Stimulated activated CD8-positive, alpha-beta memory T cell treated with anti-CD3 and anti-CD28 coated beads, Interleukin-4, amount 100 ng/mL, for 1 hour (primary cell): ENCODE measurements at places on chromosomes 11 and 22.

DNA sequence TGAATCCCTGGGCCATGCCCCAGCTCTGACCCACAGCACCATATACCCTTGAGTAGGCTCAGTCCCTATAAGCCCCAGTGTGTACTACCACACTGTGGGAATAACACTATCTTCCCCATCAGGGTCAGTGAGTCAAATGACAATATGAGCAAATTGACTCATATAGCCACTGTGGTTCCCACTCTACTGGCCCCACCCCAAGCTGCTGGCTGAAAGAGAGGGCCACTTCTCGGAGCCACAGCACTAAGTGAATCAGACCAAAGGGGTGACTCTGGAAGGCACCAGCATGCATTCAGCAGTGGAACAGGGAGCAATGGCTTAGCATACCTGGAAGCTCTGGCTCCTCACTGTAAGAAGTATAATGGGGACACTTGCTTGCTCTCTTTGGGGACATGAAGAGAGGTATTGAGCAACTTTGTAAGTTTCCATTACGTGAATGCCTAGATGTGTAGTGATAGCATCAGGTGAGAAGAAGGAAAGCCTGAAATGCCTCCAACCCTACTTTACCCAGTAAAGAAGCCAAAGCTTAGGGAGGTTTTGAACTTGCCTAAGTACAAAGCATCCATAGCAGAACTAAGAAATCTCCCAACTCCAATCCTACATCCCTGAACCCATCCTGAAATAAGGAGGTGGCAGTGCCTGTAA, 13.5 kb downstream of the CD59 start:
- no peak for DNase-seq

GRCh38 chr11:108002476-108002875, 6.2 kb upstream of the CUL5 start:
- no peak for DNase-seq

DNA sequence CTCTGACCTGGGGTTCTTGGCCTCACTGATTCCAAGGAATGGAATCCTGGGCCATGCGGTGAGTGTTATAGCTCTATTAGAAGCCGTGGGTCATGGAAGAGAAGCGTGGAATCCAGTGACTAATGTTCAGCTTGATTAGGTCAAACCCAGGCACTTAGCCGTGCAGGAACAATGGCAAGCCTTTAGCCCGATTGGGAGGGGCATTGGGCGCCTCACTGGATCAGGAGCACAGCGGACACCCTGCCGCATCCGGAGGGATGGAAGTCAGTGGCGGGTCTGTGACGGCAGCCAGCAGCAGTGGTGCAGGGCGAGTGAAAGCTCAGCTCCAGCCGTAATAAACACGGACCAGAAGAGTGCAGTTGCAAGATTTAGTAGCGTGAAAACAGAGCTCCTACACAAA, 20.5 kb upstream of the SLC17A6 start:
- no peak for DNase-seq

DNA sequence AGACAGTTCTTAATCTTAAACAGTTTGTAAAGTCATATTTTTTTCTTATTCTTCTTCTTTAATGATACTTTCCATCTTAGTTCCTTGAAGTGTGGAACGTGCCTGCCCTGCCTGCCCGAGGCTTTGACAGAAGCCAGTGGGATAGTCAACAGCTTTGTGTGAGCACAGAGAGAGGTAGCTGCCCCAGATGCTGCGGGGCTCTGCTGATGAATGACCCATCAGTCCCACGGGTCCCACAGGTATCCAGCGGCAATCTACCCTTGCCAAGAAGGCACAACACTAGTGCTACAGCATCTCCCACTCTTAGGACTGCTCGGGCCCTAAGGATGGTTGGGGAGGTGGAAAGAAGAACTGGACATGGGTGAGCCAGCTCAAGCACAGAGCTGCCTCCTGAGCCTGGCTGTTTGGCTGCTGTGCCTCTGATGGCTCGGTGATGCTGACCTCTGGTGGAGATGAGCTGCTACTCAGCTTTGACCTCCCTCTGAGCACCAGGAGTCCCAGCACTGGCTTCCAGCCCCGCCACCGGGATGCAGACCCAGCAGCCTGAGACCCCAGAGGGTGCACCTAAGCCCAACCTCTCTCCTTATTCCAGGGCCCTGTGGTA, 11.8 kb upstream of the APLNR start:
- no peak for DNase-seq

- no peak for DNase-seq
Measured at GRCh38 chr11:15446315-15446714, 331.6 kb downstream of the INSC start.
